ENCODE measurements at places on chromosomes 6 and 20.
A peak's percentile ranks its signal among the peaks of the same experiment; 100 is the strongest.

- no peak for DNase-seq
Observed at GRCh38 chr20:61464307-61465303, 212.5 kb downstream of the CDH4 start.

GRCh38 chr6:167013067-167013466 lies 13.9 kb downstream of the CEP43 start:
- no peak for DNase-seq

DNA sequence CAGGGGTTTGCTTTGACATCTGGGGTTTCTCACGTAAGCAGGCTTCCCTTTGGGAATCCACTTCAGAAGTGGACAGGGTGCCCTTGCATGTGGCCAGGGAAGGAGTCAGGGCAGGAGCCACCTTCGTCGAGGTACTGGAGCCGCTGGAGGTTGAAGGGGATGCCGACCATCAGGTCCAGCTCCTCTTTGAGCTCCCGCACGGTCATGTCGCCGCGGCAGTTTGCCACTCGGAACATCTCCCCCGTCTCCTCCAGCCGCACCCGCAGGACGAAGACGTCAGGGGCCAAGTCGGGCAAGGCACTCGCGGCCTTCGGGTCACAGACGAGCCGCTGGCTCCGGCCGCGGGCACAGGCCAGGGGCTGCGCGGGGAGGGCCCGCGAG lies 360 bp downstream of the ANKRD60 start:
- no peak for DNase-seq

DNA sequence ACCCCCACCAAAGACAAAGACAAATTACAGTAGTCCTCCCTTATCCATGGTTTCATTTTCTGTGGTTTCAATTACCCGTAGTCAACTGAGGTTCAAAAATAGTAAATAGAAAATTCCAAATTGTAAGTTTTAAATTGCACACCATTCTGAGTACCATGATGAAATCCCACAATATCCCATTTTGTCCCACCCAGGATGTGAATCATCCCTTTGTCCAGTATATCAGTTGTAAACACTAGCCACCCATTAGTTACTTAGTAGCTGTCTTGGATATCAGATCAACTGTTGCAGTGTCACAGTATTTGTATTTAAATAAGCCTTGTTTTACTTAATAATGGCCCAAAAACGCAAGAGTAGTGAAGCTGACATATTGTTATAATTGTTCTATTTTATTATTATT lies 364.0 kb upstream of the ARID1B start:
- peak; percentile 20 for DNase-seq

GRCh38 chr6:130222775-130223174 lies at the start of gene SAMD3:
TSS of gene SAMD3 (minus strand) at chr6:130222951. CDS start at chr6:130215273, 7,678 bp downstream.
- DNase-seq: no peak

- DNase-seq: no peak
Observed at GRCh38 chr6:163559661-163560060, 145.1 kb downstream of the QKI start.

DNA sequence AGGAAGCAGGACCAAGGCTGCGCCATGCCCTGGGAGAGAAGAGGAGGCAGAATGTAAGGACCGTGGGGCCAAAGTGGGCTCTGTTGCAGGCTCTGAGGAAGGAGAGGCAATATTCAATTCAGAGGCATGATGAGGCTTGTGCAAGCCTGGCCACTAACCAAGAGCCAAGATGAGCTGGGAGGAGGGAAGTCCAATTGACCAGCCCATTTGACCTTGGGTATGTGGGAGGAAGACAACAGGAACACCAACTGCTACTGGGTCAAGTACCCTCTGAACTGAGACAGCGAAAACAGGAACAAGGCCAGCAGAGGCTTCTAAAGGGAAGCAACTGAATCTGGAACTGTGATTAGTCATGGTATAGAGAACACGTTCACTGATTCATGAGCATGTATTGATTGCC lies 779.6 kb downstream of the MAFB start:
- no peak for DNase-seq

- no peak for DNase-seq
Observed at GRCh38 chr20:35560105-35560511, 18.2 kb downstream of the ERGIC3 start.

Measured in ELR (cell line).